ENCODE measurements at places on chromosomes 13 and 19. TPM values are rescaled to one million over a fixed set of nuclear protein-coding genes. Genes with fewer than 3 reads are reported as not detected.

DNA sequence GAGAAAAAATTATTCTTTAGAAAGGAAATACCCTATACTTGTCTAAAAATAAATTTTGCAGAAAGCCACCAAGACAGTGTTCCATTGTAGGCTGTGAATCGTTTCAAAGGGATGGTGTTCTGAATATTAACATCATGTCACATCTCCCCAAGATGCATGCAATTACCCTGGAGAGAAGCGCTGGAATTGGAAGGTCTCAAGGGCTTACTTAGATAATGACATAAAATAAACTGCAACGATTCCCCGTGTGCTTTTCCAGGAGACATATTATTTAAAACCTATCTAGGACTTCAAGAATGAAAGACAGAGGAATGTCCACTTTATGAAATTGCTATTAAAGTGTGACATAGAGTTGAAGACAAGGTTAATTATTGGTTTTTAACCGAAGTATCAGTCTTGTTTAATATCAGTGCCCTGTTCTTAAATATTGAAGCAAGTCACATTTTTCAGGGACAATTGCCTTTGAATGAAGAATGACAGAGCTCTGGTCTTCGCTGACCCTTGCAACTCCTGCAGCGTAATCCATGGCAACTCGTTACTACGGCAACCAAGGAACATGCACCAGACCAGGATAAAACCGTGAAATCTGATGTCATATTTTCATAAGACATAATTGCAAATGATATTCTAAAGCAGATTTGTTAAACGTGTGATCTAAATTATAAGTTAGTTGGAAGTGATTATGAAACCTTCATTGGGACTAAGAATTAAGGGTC lies 91.7 kb downstream of the EFNB2 start:
- DNase-seq = no peak

- no peak for DNase-seq
Measured at GRCh38 chr13:94399812-94400211, 79.7 kb downstream of the DCT start.

GRCh38 chr13:77009011-77009410 lies 17.1 kb downstream of the CLN5 start:
- no peak for DNase-seq

DNA sequence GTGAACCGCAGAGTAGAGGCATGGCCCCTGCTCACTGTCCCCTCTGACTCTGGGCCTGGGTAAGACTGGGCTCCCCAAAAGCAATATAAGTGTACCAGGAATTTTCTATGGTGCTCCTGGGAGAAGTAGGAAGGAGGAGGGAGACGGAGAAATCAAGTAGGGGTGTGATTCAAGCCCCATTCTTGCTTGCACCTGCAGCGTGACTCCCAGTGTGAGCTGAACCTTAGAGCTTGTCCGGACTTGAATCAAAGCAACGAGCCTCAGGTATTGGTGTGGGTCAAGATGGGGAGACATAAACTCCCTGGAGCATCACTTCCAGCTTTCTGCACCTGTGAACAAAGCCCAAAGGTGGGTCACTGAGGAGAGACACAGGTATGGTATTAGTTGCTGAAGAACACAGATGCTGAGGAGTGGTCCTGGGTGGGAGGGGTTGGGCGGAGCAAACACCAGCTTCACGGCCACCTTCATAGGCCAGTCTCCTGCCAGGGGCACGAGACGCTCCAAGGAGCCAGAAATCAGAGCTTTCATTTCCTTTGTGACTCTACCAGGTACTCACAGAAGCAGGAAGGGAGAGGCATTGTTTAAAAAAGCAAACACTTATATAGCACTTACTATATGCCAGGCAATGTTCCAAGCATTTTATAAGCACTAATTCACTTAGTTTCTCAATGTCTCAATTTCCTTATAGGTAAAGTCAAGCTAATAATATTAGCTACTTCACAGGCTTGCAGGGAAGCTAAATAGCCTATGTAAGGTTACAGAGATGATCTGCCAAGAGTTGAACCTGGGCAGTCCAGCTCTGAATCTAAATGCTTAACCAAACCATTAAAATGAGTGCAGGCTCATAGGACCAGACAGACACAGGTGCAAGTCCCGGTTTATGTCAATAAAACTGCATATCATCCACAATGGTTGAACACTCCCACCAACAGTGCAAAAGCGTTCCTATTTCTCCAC lies 775.3 kb downstream of the UQCRFS1 start:
- DNase-seq = no peak

DNA sequence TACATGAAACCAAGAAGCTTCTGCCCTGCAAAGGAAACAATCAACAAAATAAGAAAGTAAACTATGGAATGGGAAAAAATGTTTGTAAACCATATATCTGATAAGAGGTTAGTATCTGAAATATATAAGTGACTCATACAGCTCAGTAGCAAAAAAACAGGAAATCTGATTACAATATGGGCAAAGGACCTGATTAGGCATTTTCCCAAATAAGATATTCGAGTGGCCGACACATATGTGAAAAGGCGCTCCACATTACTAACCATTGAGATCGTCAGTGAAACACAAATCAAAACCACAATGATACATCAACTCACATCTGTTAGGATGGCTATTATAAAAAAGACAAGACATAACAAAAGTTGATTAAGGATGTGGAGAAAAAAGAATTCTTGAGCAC lies 2818.6 kb upstream of the PCDH20 start:
- no peak for DNase-seq

- DNase-seq = no peak
Measured at GRCh38 chr13:46983881-46984280, 87.0 kb upstream of the HTR2A start.

- DNase-seq = no peak
Measured at GRCh38 chr19:38316477-38317067, 825 bp upstream of the YIF1B start.

- DNase-seq = no peak
Measured at GRCh38 chr13:91622778-91623550, 224.5 kb downstream of the GPC5 start.

- DNase-seq = no peak
Measured at GRCh38 chr19:51783372-51783771, 11.6 kb upstream of the FPR3 start.

GRCh38 chr13:83298617-83299016 lies 583.7 kb downstream of the SLITRK1 start:
- no peak for DNase-seq

DNA sequence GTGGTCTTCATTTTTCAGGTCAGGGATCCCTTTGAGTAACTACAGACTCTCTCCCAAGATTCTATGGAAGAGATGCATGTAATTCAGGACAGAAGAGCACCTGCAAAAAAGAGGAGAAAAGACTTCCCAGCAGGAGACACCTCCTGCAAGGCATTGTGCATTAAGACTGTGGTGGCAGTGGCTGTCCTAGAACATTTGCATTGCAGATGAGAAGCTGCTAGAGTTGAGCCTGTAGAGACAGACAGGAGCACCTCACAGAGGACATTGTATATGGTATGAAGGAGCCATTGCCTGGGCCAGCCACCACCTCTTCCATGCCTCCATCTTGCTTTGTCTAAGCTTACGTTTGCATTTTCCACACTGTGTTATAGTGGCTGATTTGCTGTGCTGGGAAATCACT lies 11.2 kb upstream of the MYO16 start:
- DNase-seq = no peak

GRCh38 chr19:29040292-29040691 lies 172.7 kb downstream of the UQCRFS1 start:
- DNase-seq = no peak

The CATSPERD gene
- 2.7 TPM for total RNA-seq

The OR7D4 gene
- total RNA-seq = not detected

The GRK1 gene
- not detected for total RNA-seq

The BORA gene
- total RNA-seq = 4.9 TPM

The RASGRP4 gene
- total RNA-seq = 5.3 TPM

The PSG7 gene
- not detected for total RNA-seq

The CYP4F11 gene
- total RNA-seq = not detected

The PROZ gene
- not detected for total RNA-seq
